Activated naive CD8-positive, alpha-beta T cell treated with anti-CD3 and anti-CD28 coated beads, Interleukin-2, amount 50 U/mL, for 16 hours (primary cell): ENCODE measurements at places on chromosomes 16 and 17.

GRCh38 chr17:1905190-1905913, 75.5 kb downstream of the RPA1 start:
- no peak for DNase-seq

DNA sequence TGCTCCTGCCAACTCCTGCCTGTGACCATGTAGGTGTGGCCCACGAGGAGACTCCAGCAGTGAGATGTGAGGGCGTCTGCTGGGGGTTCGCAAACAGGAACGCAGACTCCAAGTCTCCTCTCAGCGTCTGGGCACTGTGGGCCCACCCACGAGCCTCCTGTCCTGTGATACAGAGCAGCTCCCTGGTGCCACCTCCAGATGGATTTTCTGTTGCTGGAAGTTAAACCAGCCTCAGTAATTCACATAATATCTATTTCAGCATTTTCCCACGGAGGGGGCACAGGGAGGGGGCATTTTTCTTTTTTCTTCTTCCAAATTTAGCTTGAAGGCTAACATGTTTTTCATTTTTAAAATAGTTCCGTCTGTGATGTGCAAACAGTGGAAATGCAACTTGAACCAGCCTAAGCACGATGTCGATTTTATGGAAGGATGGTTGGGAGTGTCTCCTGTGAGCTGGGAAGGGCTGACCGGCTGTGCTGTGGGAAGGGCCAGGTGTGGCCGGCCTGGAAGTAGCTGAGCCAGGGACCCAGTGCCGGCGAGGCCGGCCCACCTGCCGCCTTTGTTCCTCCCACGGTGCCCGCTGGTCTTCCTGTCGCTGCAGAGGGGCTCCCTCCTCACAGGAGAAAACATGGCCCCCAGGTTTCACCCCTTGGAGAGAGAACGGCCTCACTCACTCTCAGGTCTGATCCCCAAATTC, 3.9 kb upstream of the RAB40B start:
- DNase-seq, result no peak

- no peak for DNase-seq
These were observed 138.6 kb upstream of the WSCD1 start for GRCh38 chr17:5931616-5932015.

- no peak for DNase-seq
These were observed 13.2 kb downstream of the COPZ2 start for GRCh38 chr17:48024149-48025039.

- DNase-seq, result no peak
These were observed 6.5 kb upstream of the CCL13 start for GRCh38 chr17:34349751-34350150.

- DNase-seq, result no peak
These were observed 32.0 kb downstream of the GTF3C1 start for GRCh38 chr16:27517664-27518063.

- DNase-seq, result no peak
These were observed 5.1 kb downstream of the INPP5K start for GRCh38 chr17:1511290-1511689.

- DNase-seq, result no peak
These were observed 127.2 kb downstream of the AXIN2 start for GRCh38 chr17:65434251-65434650.

- no peak for DNase-seq
These were observed 487.2 kb downstream of the XYLT1 start for GRCh38 chr16:16983582-16983981.

- no peak for DNase-seq
These were observed 273.5 kb upstream of the RPL38 start for GRCh38 chr17:73929860-73930430.

GRCh38 chr16:80006241-80007215, 406.0 kb upstream of the MAF start:
- no peak for DNase-seq

GRCh38 chr17:6505425-6506142, 50.8 kb downstream of the PITPNM3 start:
- no peak for DNase-seq

GRCh38 chr17:65895969-65896368, 296.0 kb downstream of the CEP112 start:
- no peak for DNase-seq

- DNase-seq, result no peak
These were observed 1.1 kb upstream of the EMP2 start for GRCh38 chr16:10581507-10581906.

GRCh38 chr17:79941088-79942010, 94.3 kb downstream of the TBC1D16 start:
- DNase-seq, result no peak

DNA sequence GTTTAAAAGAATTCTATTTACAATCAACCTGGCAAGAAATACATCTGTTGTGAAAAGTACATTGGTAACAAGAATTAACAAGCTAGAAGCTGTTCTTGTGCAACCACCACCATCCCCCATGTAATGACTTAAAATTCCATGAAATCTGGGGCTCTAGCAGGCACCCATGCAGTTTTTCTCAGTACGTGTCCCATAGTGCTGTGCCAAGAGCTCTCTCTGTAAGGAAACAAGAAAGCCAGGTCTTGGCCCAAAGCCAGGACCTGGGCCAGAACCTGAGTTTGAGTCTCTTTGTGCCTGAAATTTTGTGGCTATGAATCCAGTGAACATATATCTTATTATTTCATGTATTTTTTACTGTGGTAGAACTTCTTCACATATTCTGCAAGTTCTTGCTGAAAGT, 46.6 kb downstream of the NUP93 start:
- DNase-seq, result no peak

DNA sequence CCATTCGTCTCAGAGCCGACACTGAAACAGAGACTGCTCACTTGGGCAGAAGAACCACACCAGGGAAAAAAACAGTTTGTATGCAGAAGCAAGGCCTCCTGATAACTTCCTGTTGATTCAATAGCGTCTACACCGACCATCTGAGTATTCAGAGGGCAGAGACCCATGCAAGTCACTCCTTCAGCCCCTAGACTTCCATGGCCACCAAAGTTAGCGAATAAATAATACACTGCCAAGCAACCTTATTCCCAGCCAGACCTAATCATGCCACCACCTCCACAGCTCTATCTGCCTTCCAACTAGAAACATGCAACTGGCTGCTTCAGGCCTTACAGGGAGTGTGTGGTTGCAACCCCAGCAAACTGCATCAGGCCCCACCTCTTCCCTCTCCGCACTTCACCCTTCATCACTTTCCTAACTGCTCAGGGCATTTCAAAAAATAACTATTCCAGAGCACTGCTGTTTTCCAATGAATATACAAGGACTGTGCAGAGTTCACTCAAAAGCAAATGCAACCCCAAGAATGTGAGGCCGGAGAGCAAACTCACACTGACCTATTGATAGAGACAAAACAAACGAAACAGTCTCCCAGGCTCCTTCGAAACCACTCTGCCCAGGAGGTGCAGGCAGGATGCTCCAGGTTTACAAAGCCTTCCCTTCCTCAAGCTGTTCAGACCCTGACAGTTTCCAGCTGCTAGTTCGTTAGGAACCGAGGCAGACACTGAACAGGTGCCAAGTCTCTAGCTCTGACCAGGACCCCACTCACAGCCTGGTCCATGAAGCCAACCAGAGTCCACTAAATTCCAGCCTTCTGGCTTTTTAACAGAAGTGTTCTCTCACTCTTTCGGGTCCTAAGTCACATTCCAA, 3.6 kb downstream of the USP7 start:
- no peak for DNase-seq

GRCh38 chr16:11066261-11066870, 122.0 kb downstream of the CLEC16A start:
- no peak for DNase-seq

- no peak for DNase-seq
These were observed 27.8 kb upstream of the USP36 start for GRCh38 chr17:78868391-78868790.

- no peak for DNase-seq
These were observed 8.1 kb downstream of the PHKB start for GRCh38 chr16:47469227-47469626.

GRCh38 chr16:55073830-55074229, 143.2 kb downstream of the IRX5 start:
- DNase-seq, result no peak

GRCh38 chr17:80738987-80739730, 194.5 kb downstream of the RPTOR start:
- no peak for DNase-seq

- DNase-seq, result no peak
These were observed 45.7 kb downstream of the NXPH3 start for GRCh38 chr17:49621420-49621819.

GRCh38 chr16:19185510-19185851, 17.4 kb downstream of the SYT17 start:
- DNase-seq, result no peak

- no peak for DNase-seq
These were observed 417.2 kb upstream of the XYLT1 start for GRCh38 chr16:17887963-17888362.

DNA sequence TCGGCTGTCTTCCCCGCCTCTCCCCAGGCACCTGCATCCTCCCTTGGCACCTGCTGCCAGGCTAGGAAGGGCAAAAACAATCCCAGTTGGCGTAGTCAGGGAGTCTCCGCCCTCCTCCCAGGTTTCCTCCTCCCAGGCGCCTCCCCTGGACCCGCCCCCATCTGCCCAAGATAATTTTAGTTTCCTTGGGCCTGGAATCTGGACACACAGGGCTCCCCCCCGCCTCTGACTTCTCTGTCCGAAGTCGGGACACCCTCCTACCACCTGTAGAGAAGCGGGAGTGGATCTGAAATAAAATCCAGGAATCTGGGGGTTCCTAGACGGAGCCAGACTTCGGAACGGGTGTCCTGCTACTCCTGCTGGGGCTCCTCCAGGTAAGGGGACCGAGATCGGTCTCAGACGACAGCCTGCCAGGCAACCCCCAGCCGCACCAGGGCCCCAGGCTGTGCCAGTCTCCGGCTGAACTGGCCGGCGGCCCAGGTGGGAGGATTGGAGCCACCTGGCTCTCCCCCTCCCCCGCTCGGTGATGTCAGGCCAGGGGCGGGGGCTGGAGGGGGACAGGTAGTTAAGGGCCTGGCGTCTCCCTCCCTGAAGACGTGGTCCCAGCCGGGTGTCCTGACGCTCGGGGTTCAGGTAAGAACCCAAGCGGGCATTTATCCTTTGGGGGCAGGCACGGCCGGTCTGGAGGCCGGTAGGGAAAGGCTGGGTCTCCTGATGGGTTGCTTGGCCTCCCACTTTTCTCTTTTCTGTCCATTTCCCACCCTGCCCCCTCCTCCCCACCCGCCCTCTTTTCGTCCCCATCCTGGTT, at the start of gene GRB7:
GRB7 (plus strand) TSS at position 179 of the 808 bp plus-strand sequence. CDS start 4,364 bp downstream, outside the sequence.
- no peak for DNase-seq

DNA sequence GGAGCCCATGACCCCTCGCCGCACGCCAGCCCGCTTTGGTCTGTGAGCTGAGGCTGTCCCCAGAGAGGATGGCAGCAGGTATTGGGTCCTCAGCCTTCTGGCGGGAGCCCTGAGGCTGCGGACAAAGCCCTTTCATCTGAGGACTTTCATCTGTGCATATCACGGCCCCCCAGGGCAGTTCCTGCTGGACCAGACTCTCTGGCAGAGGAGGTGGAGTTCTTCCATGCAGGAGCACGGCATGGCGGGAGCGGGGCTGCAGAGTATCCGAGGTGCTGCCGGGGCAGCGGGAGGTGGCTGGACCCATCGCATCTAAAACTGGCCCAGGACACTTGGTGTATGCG, 18.8 kb downstream of the DHX38 start:
- no peak for DNase-seq

DNA sequence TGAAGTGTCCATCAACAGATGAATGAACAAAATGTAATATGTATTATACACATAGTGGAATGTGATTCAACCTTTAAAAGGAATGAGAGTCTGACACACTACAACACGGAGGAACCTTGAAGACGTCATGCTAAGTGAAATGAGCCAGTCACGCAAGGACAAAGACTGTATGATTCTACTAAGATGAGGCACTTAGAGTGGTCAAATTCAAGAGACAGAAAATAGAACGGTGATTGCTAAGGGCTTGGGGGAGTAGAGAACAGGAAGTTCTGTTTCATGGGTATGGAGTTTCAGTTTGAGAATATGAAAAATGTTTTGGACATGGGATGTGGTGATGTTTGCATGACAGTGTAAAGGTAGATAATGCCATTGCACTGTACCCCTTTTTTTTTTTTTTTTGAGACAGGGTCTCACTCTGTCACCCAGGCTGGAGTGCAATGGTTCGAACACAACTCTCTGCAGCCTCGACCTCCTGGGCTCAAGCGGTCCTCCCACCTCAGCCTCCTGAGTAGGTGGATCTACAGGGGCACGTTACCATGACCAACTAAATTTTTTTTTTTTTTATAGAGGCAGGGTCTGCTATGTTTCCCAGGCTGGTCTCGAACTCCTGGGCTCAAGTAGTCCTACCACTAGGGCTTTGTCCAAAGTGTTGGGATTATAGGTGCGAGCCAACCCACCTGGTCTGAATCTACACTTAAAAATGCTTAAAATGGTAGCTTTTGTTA, 2.9 kb upstream of the CCDC102A start:
- DNase-seq, result no peak

- DNase-seq, result no peak
These were observed 30.2 kb upstream of the ULK2 start for GRCh38 chr17:19897903-19898302.
